Esophagus muscularis mucosa (tissue), 4 donors: ENCODE measurements at places on chromosomes 12 and 14. TPM values are rescaled to one million over a fixed set of nuclear protein-coding genes. Genes with fewer than 3 reads are reported as not detected.

EML5 gene
- 2.7 TPM for total RNA-seq

CELA1 gene
- total RNA-seq = not detected

NUDT14 gene
- 6.2 TPM for total RNA-seq

AHNAK2 gene
- 213 TPM for total RNA-seq

ADCY4 gene
- 32.9 TPM for total RNA-seq

EEA1 gene
- 31.1 TPM for total RNA-seq

NTF3 gene
- total RNA-seq = 1.2 TPM

CD4 gene
- total RNA-seq = 11.9 TPM
